Activated CD4-positive, alpha-beta T cell treated with anti-CD3 and anti-CD28 coated beads, Interleukin-2, amount 10 ng/mL, durations not matched to agents 7 days and 5 days (primary cell): ENCODE measurements at places on chromosomes 2 and 18.

DNA sequence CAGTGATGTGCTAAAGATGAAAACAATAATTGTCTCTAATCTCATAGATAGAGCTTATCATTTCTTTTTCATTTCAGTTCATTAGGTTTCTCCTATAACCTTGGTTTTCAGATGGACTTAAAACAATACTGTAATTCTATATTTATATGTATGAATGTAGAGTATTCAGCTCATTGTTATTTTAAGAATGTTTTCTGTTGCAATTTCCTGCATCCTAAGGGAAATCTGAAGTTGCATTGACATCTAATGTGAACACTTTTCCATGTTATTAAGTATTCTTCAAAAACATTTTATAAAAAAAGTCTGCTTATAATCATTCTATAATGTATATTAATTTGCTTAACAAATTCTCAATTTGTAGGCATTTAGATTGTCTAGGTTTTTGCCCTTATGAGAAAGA is 288.9 kb downstream of the XIRP2 start:
- DNase-seq = no peak

- DNase-seq = peak; percentile 38
These were observed 137.1 kb downstream of the ZEB2 start for GRCh38 chr2:144382849-144383248.

DNA sequence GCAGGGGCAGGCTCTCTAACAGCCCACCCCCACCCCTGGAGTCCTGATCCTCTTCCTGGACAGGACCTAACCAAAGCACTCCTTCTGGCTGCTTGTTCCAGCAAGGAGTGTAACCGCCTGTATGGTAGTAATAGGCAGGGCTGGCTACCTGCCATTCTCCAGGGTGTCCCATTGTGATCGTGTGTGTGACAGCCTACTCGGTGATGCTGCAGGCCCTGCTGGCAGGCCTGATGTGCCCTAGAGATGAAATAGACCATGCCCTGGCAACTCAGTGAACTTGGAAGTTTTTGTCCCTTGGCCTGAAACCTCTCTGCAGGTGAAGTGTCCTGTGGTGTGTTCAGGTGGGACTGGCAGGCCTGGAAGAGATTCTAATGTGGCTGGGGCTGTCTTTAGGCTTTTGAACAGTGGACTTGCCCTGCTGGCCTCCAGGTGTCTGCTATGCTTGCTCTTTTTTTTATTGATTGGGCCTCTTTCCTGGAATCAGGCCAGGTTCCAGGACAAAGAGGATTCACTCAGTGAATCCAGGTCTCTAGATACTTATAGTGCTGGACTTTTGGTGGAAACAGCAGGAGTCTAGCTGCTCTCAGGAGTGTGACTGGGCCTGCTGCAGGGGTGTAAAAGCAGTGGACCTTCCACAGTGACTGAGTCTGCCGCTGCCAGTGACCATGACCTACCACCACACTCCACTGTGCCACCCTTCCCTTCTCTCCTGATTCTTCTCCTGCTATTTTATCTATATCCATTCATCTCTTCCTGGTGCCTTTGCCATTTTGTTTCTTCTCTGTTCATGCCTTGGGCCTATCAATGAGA is 132.1 kb downstream of the CTIF start:
- DNase-seq = no peak

DNA sequence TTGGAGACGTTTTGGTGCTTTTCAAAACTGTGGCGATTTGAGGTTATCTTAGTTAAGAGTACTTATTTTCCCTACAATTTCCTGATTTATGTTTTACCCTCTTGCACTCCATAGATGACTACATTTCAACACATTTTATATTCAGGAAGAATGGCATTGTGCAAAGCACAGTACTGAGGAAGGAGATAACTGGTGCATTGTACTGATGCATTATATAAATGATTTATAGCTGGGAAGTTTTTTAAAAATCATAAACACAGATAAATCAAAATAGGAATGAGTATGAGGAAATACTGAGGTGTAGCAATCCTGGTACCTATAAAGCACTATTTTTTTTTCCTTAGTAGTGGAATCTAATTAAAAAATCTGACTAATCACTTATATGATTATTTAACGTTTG is 5.6 kb downstream of the REL start:
- no peak for DNase-seq

- no peak for DNase-seq
These were observed 1.9 kb upstream of the NAB1 start for GRCh38 chr2:190646780-190647522.

- no peak for DNase-seq
These were observed 4.3 kb downstream of the TMEFF2 start for GRCh38 chr2:192190474-192190873.

GRCh38 chr2:183010112-183010511 is 28.1 kb downstream of the NCKAP1 start:
- no peak for DNase-seq

GRCh38 chr2:74735564-74735963 is 81.5 kb downstream of the SEMA4F start:
- no peak for DNase-seq

GRCh38 chr2:148720501-148721001 is 76.0 kb downstream of the EPC2 start:
- DNase-seq = no peak

- no peak for DNase-seq
These were observed 1.1 kb upstream of the MOB4 start for GRCh38 chr2:197514754-197515153.

DNA sequence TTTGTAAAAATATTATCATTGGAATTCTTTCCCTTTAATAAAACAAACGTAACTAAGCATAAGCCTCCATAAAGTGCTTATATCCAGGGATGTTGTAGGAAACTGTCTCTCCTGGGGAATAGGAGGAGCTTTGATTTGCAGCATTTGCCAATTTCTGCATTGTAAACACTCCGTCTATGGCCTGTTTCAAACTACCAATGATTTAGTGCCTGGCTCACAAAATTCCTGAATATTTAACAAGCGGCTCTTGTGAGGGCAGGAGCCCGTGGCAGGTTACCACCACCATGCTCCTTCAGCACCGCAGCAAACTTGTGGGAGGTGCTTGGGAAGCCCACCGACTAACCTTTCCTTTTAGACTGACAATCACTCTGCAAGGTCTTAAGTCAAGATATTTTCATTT is 520.3 kb downstream of the SOX11 start:
- no peak for DNase-seq

DNA sequence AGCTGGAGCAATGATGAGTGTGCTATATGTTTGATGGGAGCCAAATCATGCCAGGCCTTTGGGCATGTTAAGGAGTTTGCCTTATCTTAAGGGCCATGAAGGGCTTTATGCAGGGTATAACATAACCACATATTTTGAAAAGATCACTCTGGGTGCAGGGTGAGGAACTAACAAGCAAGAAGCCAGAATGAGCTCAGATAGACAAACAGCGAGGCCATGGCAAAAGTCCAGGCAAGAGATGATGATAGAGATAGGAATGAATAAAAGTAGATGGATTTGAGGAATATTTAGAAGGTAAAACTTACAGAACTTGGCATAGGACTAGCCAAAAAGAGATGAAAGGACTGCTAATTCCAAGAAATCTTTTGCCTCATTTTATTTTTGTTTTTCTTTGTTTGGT is 6.7 kb downstream of the GALNT3 start:
- DNase-seq = no peak

- DNase-seq = no peak
These were observed 429.2 kb downstream of the TNS1 start for GRCh38 chr2:217573571-217573970.

- no peak for DNase-seq
These were observed 53.2 kb downstream of the SFXN5 start for GRCh38 chr2:73018188-73018825.

DNA sequence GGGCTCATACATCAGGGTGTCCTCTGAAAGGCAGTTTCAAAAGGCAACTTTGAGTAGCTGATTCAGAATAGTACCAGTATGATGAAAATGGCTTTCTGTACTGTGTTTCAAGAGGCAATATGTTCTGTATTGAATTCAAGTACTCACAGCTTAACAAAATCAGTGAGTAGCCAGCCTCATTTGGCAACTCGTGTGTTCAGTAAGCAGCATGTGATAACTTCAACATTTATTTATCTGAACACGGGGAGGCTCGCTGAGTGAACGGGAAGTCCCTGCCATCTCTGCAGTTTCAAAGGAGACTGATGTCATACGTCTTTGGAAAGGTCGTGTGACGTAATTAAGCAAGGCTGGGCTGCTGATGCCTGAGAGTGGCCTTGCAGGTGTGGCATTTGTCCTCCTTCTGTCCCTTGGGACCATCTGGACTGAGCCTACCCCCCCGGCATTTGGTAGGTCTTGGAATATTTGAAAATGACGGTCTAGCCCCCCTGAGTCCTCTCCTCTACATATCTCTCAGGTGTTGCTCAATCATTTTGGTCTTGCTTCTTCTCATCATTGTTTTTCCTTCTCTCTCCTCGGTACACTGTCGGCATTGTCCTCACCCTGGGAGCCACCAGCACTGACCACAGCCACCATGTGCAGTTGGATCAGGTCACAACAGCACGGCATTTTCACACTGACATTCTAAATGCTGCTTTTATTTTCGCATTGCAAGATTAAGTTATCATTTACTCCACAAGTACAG is 62.8 kb downstream of the SMIM21 start:
- no peak for DNase-seq

- DNase-seq = no peak
These were observed 481.4 kb downstream of the CDH2 start for GRCh38 chr18:27695503-27695902.

- no peak for DNase-seq
These were observed 31.1 kb upstream of the PAX8 start for GRCh38 chr2:113309655-113310387.

DNA sequence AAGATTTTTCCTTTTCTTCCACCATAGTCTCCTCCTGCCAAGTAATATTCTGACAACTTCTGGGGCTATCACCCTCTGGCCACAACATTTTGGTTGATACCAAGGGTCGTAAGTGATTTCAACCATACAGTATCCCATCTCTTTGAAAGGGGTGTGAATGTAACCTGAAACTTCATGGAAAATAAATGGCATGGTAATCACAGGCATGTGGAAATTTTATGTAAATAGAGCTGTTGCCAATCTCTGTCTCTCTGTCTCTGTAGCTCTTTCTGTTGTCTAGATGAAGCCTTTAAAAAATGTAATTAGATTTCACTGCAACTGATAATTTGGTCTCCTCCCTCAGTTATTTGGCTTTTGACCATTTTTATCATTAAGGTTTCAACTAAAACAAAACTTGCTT is 125.6 kb upstream of the RPRM start:
- DNase-seq = no peak

- DNase-seq = no peak
These were observed 68.6 kb downstream of the STEAP3 start for GRCh38 chr2:119292226-119292625.

DNA sequence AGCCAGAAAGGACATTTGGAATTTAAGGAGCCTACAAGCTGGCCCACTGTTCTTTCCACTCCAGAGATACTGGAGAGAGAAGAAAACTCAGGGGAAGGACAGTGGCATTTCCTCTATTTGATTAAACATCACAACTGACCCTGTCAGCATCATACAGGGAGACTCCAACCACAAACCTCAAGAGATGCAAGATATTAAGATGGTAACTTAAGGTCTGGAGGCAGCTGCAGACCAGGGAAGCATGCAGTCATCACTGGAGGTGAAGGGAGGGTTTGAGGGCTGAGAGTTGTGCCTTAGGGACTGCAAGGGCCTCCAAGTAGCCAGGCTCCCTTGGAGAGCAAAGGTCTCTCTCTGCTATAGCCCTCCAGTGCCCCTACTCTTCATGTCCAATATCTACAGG is 67.4 kb downstream of the RNF152 start:
- DNase-seq = no peak

- DNase-seq = no peak
These were observed 36.2 kb upstream of the ACAA2 start for GRCh38 chr18:49849331-49850217.

DNA sequence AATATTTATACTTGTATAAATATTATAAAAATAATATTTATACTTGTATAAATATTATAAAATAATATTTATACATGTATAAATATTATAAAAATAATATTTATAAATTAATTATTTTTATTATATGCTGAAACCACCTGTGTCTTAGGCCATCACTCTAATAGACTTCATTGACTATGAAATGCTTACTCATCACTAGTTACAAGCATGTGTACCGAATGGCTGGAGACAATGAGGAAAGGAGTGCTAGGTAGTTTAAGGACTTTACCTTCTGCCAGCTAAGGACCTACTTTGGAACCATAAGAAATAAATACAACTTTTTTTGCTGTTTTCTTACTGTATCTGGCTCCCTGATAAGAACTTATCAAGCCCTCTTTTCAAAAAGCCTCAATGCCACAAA is 228.8 kb downstream of the LRRTM1 start:
- no peak for DNase-seq

DNA sequence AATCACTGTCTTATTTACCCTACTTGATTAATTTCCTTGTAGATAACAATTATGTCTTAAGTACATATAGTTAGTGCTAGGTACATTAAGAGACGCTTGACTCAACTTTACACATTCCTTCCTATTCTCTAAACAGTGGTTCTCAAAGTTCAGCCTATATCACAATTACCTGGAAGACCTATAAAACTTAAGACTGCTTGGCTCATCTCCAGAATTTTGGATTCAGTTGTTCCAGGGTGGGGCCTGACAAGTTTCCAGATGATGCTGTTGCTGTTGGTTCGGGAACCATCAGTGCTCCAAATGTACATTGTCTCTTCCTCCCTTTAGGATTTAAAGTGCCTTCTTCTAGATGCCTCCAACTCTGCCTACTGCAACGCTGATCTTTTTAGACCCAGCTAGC is 4.0 kb downstream of the PPP3R1 start:
- no peak for DNase-seq

DNA sequence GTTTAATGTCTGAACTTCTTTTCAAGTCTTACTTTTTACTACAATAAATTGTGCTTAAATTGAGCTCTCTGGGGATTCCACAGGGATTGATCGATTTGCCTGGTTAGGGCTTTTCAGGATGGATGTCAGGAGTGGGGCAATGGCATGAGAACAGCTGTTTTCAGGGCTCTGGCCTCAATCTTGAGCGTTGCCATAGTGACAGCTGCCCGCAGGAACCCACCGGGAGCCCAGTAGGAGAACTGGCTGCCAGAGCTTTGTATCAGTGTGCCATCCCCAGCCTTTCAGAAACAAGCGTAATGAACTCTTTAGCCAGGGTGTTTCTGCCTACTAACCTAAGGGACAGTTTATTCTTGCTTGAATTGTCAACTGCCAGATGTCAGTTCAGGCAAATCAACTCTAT is 93.5 kb downstream of the GALNT3 start:
- no peak for DNase-seq

- no peak for DNase-seq
These were observed 54.8 kb downstream of the SYT4 start for GRCh38 chr18:43222501-43222900.

DNA sequence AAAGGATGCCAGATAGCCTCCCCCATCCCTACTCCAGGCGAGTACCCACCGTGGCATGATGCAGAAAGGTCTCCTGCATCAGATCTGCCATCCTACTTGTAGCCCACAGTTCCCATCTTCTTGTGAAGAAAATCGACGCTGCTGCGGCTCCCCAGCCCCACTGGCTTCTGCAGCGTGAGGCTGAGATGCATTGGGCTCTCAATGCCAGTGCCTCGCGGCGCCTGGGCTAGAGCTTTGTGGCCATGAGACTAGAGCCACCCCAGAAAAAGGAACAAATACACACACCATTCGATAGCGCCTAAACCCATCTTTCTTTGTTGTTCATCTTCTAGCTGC is 2.8 kb downstream of the NOL4 start:
- no peak for DNase-seq
